Progenitor cell of endocrine pancreas (in vitro differentiated cells): ENCODE measurements at places on chromosomes 12 and 14.

DNA sequence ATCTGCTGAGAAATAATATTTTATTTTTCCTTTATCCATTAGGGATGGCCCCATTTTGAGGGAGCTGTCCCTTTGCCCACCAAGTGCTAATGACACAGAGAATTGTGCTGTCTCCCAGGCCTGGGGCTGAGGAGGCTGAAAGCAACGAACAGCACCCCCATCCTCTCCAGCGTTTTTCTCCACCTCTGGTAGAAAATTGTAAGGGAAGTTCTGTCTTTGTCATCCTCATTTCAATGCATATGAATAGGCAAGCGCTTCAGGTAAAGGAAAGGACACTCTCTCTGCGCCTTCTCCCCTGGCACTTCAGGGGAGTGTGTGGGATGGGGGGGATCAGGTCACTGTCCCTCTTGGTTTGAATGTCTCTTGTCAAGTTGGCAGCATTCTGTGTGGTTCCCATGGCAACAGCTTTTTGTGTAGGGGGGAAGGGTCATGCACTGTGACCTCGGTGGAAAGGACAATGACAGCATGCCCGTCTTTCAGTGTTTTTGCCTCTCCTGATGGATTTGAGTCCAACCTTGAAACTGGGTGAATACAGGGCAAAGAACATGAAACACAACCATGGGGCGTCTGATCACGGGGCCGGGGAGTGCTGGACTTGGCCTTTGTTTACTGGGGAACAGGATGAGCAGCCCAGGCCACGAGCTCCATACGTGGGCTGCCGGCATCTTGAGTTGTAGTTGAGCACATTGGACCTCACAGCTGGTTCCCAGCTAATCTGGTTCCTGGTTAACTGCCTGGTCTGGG, 230.2 kb downstream of the VRK1 start:
- peaks cover 9% of the 10 kb centered on the region for H3K4me1 ChIP-seq
- no peaks in the 10 kb centered on the region for H3K36me3 ChIP-seq
- no peak overlapping the region for H3K27ac ChIP-seq
- peaks cover 79% of the 10 kb centered on the region for H3K27me3 ChIP-seq

- no peak overlapping the region for H3K27ac ChIP-seq
- H3K4me1 ChIP-seq = peaks cover 2% of the 10 kb centered on the region
- no peak overlapping the region for H3K4me3 ChIP-seq
Measured at GRCh38 chr14:29222671-29223268, 456.2 kb downstream of the FOXG1 start.

GRCh38 chr14:36915081-36915480, 253.4 kb downstream of the PAX9 start:
- H3K4me1 ChIP-seq = no peaks in the 10 kb centered on the region
- H3K4me3 ChIP-seq = no peak overlapping the region
- no peak overlapping the region for H3K27ac ChIP-seq
- no peaks in the 10 kb centered on the region for H3K36me3 ChIP-seq

DNA sequence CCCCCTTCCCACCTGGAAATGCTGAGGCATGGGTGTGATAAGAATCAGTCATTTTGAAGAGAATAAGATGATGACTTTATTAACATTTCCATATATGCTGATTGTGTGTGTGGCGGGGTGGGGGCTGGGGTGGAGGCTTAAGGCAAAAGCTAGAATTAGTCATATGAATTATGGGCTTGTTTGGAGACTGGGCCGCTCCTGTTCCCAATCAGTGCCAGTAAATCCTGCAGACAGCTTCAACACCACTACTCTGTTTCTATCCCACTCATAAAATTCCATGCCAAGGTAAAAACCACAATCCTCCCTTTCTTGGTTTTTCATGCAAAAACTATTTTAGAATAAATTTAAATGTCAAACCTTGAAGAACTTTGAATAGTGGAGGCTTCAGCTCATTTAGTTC, 29.9 kb upstream of the SLC38A2 start:
- H3K36me3 ChIP-seq = peaks cover 11% of the 10 kb centered on the region
- no peaks in the 10 kb centered on the region for H3K27me3 ChIP-seq
- H3K4me3 ChIP-seq = no peak overlapping the region
- peaks cover 2% of the 10 kb centered on the region for H3K4me1 ChIP-seq
- H3K27ac ChIP-seq = no peak overlapping the region

GRCh38 chr12:126700096-126700495, 1566.9 kb upstream of the TMEM132C start:
- H3K27me3 ChIP-seq = peaks cover 31% of the 10 kb centered on the region
- no peak overlapping the region for H3K27ac ChIP-seq
- no peak overlapping the region for H3K4me3 ChIP-seq
- no peaks in the 10 kb centered on the region for H3K36me3 ChIP-seq
- H3K4me1 ChIP-seq = no peaks in the 10 kb centered on the region
- no peak for DNase-seq

DNA sequence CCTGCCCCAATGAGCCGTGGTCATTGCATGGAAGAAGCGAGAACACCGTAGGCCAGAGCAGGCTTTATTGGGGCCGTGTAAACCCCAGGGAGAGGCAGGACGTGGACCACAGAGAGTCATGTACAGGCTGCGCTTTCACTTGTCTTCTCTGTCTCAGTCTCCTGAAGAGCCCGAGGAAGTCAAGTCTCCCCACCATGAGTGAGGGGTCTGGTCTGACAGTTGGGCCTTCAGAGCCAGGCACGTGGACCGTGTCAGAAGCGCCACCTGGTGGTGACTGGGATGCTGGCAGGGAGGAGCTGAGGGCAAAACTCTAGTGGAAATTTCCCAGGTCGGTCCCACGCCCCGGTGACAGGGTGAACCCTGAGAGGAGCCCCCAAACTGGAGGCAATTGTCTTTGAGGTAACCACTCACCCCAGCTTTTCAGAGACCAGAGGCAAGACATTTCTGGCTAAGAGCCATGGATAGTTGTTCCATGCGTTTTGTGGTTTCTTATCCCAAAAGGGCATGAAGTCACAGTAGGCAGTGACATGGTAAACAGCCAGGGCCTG, 17.4 kb downstream of the RPS6KL1 start:
- no peaks in the 10 kb centered on the region for H3K4me1 ChIP-seq
- peak; percentile 72 for DNase-seq
- H3K4me3 ChIP-seq = no peak overlapping the region
- H3K27me3 ChIP-seq = peaks cover 4% of the 10 kb centered on the region
- H3K36me3 ChIP-seq = peaks cover 7% of the 10 kb centered on the region

DNA sequence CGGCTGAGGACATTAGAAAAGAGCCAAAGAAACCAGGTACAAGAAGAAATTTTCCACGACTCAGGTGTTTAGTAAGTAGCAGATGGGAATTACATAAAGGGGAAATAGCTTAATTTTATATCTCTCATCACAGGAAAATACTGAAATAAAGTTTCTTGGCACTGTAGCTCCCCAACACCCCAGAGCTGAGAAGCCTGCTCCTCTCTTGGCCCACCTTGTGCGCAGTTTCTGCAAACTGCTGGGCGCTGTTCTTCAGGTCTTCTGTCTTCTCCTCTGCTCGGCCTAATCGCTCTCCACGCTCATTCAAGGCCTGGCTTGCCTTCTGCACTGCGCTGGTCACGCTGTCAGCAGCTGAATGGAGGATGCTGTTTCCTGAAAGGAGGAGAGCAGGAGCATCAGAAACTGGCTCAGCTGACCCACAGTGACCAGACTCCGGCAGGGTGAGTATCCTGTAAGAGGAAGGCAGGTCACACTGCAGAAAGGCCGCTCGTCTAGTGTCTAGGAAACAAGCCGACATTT, 184.9 kb upstream of the GZMB start:
- H3K27ac ChIP-seq = peak overlapping the region; percentile 71
- no peaks in the 10 kb centered on the region for H3K27me3 ChIP-seq
- no peak for DNase-seq
- no peak overlapping the region for H3K4me3 ChIP-seq
- no peaks in the 10 kb centered on the region for H3K36me3 ChIP-seq
- peaks cover 42% of the 10 kb centered on the region for H3K4me1 ChIP-seq

- no peaks in the 10 kb centered on the region for H3K36me3 ChIP-seq
- no peak overlapping the region for H3K27ac ChIP-seq
- no peaks in the 10 kb centered on the region for H3K27me3 ChIP-seq
- H3K4me3 ChIP-seq = no peak overlapping the region
- DNase-seq = no peak
- H3K4me1 ChIP-seq = no peaks in the 10 kb centered on the region
Measured at GRCh38 chr14:63276492-63277342, 42.0 kb downstream of the GPHB5 start.

DNA sequence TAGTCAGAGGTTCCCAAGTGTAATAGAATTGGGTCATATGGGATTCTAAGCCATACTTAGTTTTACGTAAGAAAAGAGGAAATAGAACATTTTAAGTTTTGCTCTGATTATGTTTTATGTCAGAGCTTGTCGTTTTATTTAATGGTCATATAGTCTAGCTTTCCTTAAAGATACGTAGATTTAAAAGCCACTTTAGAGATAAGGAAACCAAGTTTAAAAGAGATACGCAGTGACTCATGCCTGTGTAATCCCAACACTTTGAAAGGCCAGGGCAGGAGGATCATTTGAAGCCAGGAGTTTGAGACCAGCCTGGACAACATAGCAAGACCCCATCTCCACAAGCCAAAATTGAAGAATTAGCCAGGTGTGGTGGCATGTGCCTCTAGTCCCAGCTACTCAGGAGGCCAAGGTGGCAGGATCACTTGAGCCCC, 19.5 kb downstream of the MAPK1IP1L start:
- H3K4me3 ChIP-seq = no peak overlapping the region
- H3K36me3 ChIP-seq = peaks cover 11% of the 10 kb centered on the region
- H3K4me1 ChIP-seq = peaks cover 3% of the 10 kb centered on the region
- no peak overlapping the region for H3K27ac ChIP-seq

- H3K27ac ChIP-seq = no peak overlapping the region
- H3K4me3 ChIP-seq = no peak overlapping the region
- H3K36me3 ChIP-seq = no peaks in the 10 kb centered on the region
- peaks cover 36% of the 10 kb centered on the region for H3K27me3 ChIP-seq
- no peak for DNase-seq
Measured at GRCh38 chr14:96206461-96206860, 1.8 kb downstream of the BDKRB2 start.

- no peak overlapping the region for H3K4me3 ChIP-seq
- H3K27me3 ChIP-seq = no peaks in the 10 kb centered on the region
- no peaks in the 10 kb centered on the region for H3K4me1 ChIP-seq
- no peak overlapping the region for H3K27ac ChIP-seq
Measured at GRCh38 chr14:73259837-73260236, 22.5 kb downstream of the PAPLN start.

GRCh38 chr12:125140279-125141209, 75.3 kb downstream of the AACS start:
- H3K4me1 ChIP-seq = no peaks in the 10 kb centered on the region
- peaks cover 9% of the 10 kb centered on the region for H3K36me3 ChIP-seq
- no peak for DNase-seq
- no peak overlapping the region for H3K27ac ChIP-seq
- H3K4me3 ChIP-seq = no peak overlapping the region

GRCh38 chr12:43396671-43397070, 155.3 kb downstream of the ADAMTS20 start:
- H3K36me3 ChIP-seq = no peaks in the 10 kb centered on the region
- H3K4me1 ChIP-seq = peaks cover 10% of the 10 kb centered on the region
- H3K27me3 ChIP-seq = no peaks in the 10 kb centered on the region
- no peak for DNase-seq
- no peak overlapping the region for H3K27ac ChIP-seq
- no peak overlapping the region for H3K4me3 ChIP-seq

GRCh38 chr12:26870491-26871419, 37.8 kb upstream of the ITPR2 start:
- H3K36me3 ChIP-seq = no peaks in the 10 kb centered on the region
- no peak for DNase-seq
- H3K4me3 ChIP-seq = no peak overlapping the region
- peak overlapping the region; percentile 85 for H3K27ac ChIP-seq

DNA sequence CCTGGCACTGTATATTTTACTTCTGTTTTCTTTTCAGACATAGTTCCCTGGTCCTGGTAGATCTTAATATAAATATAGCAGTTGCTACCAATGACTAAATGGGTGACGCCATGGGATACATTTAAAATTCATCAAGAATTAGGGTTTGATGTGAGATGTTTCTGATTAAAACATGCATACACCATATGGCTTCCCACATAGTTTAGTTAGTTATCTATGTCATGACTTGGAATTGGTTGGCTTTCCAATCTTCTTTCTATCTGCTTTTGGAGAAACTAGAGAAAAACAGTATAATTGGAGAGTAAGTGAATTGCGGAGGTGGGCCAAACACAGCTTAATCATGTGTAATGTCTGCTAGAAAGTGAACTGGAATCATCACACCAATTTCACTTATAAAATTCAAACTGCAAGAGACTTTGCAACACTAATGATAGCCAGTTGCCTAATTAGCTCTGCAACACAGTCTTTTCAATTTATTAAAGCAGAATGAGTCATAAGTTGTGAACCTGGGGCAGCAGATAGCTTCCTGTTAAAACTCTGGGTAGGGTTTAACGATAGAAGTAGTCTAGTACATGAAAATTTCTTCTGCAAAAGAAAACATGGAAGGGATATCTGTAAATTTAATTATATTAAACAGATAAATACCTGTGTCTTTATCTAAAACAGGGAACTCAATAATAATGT, 295.2 kb downstream of the SLC16A7 start:
- H3K4me3 ChIP-seq = no peak overlapping the region
- H3K4me1 ChIP-seq = peaks cover 3% of the 10 kb centered on the region
- H3K27ac ChIP-seq = no peak overlapping the region
- DNase-seq = no peak
- no peaks in the 10 kb centered on the region for H3K27me3 ChIP-seq
- H3K36me3 ChIP-seq = no peaks in the 10 kb centered on the region

- H3K27me3 ChIP-seq = peaks cover 14% of the 10 kb centered on the region
- H3K36me3 ChIP-seq = no peaks in the 10 kb centered on the region
- no peaks in the 10 kb centered on the region for H3K4me1 ChIP-seq
- H3K27ac ChIP-seq = no peak overlapping the region
Measured at GRCh38 chr14:78399316-78399889, 229.2 kb downstream of the NRXN3 start.

GRCh38 chr12:53976172-53976822, 1.5 kb upstream of the HOTAIR start:
- H3K27ac ChIP-seq = no peak overlapping the region
- H3K4me3 ChIP-seq = no peak overlapping the region
- H3K4me1 ChIP-seq = no peaks in the 10 kb centered on the region
- H3K27me3 ChIP-seq = peaks cover 93% of the 10 kb centered on the region
- DNase-seq = no peak
- H3K36me3 ChIP-seq = no peaks in the 10 kb centered on the region

DNA sequence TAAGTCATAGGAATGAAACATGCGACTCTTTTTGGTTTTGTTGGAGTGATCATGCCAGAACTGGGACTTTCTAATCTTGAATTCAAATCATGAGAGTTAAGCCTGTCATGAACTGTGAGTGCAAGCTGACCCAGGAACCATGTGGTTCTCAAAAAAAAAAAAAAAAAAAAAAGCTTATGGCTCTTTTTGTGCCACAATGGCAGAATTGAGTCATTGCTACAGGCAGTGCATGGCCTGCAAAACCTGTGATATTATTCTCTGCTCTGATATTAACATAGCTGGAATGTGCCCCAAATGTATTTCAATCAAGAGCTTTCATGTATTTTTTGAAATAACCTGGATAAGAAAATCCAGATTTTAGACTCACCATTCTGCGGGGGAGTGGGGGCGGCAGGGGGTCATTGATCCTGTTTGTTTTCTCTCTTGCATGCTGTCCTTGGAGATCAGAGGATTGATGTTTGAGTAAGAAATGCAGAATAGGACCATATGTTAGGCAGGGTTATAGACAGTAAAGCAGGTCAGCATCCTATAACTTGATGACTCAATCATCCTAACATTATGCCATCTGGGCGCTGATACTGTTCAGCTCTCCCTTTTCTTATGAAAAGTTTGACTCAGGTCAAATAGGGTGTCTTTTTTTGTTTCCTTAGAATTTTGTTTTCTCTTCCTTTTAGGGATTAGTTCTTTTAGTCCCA, 797.4 kb downstream of the DIO2 start:
- H3K4me3 ChIP-seq = no peak overlapping the region
- peaks cover 12% of the 10 kb centered on the region for H3K4me1 ChIP-seq
- H3K27ac ChIP-seq = no peak overlapping the region
- no peak for DNase-seq

GRCh38 chr12:103973909-103974308, 8.2 kb downstream of the TDG start:
- H3K27ac ChIP-seq = peak overlapping the region; percentile 29
- H3K4me1 ChIP-seq = peaks cover 6% of the 10 kb centered on the region
- peaks cover 24% of the 10 kb centered on the region for H3K36me3 ChIP-seq
- DNase-seq = no peak
- no peak overlapping the region for H3K4me3 ChIP-seq
